ENCODE measurements at places on chromosomes 1 and 21. TPM values are rescaled to one million over a fixed set of nuclear protein-coding genes. Genes with fewer than 3 reads are reported as not detected.

Gene GBP7
- total RNA-seq, result not detected

Gene NR1I3
- total RNA-seq, result not detected

Gene EIF4G3
- 44.8 TPM for total RNA-seq

Gene GIPC2
- 0.33 TPM for total RNA-seq

Gene SOD1
- 400 TPM for total RNA-seq

Gene CACHD1
- 4.5 TPM for total RNA-seq

Gene C1QC
- total RNA-seq, result not detected

Gene S100A8
- not detected for total RNA-seq

Gene S100A16
- total RNA-seq, result 277 TPM

Gene DNMT3L
- total RNA-seq, result not detected

Gene SLC9C2
- total RNA-seq, result not detected

Gene FALEC
- total RNA-seq, result not detected

Gene RPTN
- total RNA-seq, result not detected

Gene RIPPLY3
- not detected for total RNA-seq

Gene PPFIA4
- total RNA-seq, result 20.0 TPM

Gene PHF13
- 17.0 TPM for total RNA-seq

Gene C1orf210
- total RNA-seq, result not detected

Gene SMPDL3B
- not detected for total RNA-seq

Gene PLA2G4A
- 20.3 TPM for total RNA-seq

Gene PPP2R5A
- 35.5 TPM for total RNA-seq

Gene SLC30A2
- total RNA-seq, result not detected

Gene TLR5
- not detected for total RNA-seq

Gene DCDC2B
- total RNA-seq, result not detected

Gene DMRTA2
- total RNA-seq, result 0.15 TPM

Gene GJA8
- not detected for total RNA-seq

Gene PPIAL4G
- total RNA-seq, result not detected

Gene EBNA1BP2
- 51.3 TPM for total RNA-seq

Gene CD1D
- total RNA-seq, result not detected

Gene LORICRIN
- total RNA-seq, result not detected
